ENCODE measurements at places on chromosomes 12 and 14. TPM values are rescaled to one million over a fixed set of nuclear protein-coding genes. Genes with fewer than 3 reads are reported as not detected.

Gene ZNF891
- total RNA-seq = 0.44 TPM

Gene MYF6
- total RNA-seq = not detected

Gene TMEM30B
- total RNA-seq = not detected

Gene PPM1H
- 5.2 TPM for total RNA-seq

Gene NRXN3
- 1.1 TPM for total RNA-seq

Gene TCHP
- total RNA-seq = 13.8 TPM

Gene TTC9
- total RNA-seq = 1.3 TPM
